ENCODE measurements at places on chromosomes 7 and 10.

- DNase-seq, result no peak
Observed at GRCh38 chr10:30039567-30039966, 19.8 kb downstream of the JCAD start.

GRCh38 chr10:35208536-35208935 is 81.9 kb downstream of the CREM start:
- no peak for DNase-seq

GRCh38 chr10:88401671-88402347 is 181.3 kb downstream of the RNLS start:
- no peak for DNase-seq

- no peak for DNase-seq
Observed at GRCh38 chr10:132450825-132451505, 54.0 kb downstream of the PWWP2B start.

GRCh38 chr10:93999401-93999851 is 5.7 kb downstream of the PLCE1 start:
- DNase-seq, result no peak

DNA sequence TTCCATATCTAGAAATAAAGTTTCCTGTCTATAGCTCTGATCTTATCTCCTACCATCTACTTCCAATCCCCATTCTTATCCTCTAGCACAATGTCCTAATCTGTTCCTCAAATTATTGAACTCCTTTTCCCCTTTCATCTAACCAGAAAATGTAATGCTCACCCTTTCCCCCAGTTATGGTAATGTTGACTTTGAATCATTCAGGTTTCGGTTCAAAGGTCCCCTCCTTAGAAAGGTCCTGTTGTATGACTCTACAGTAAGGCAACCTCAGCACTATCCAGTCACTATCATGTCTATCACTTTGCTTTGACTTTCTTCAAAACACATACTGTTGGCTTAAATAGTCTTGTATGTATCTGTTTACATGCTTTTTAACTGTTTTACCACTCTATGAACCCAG is 264.2 kb upstream of the PCDH15 start:
- no peak for DNase-seq

DNA sequence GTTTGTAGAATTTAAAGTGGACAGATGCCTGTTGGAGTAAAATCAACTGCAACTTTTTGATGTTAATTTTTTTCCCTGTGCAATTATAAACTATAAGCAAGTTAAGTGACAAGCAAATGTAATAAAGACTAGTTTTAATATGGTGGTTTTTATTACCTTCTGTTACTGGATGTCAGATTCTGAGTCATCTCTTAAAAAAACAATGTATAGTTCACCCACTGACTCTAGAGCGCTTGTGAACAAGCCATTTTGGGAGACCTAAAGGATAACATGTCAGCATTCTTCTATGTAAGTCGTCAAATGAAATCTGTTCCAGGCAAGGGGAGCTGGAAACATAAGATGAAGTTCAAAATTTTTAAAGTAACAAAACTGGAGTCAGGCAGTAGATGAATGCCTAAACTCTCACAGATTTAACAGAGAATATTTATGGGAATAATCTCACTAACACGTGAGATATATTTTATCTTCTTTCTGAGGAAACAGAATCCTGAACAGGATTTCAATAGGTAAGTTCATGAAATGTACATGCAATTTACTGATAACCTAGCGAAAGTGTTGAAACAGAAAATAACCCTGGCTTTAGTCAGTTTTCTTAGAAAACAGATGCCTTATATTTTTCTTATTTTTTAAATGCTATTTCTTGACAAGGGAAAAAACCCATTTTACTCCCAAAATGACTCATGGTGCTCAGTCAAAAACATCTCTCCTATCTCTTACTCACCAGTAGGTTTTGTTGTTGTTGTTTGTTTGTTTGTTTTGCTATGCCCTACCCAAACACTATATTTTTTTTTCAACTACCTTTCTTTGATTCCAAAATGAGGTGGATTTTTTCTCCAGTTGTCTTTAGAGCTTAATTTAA is 91.7 kb downstream of the SLC39A12 start:
- no peak for DNase-seq

GRCh38 chr10:104903433-104903832 is 262.3 kb downstream of the SORCS3 start:
- DNase-seq, result no peak

GRCh38 chr10:66928776-66929175 is 2.9 kb downstream of the LRRTM3 start:
- no peak for DNase-seq

- DNase-seq, result no peak
Observed at GRCh38 chr7:16106869-16107268, 314.5 kb downstream of the CRPPA start.

- no peak for DNase-seq
Observed at GRCh38 chr10:93473804-93474472, 8.2 kb downstream of the MYOF start.

GRCh38 chr10:116270771-116271592 is 2.0 kb downstream of the GFRA1 start:
- no peak for DNase-seq

DNA sequence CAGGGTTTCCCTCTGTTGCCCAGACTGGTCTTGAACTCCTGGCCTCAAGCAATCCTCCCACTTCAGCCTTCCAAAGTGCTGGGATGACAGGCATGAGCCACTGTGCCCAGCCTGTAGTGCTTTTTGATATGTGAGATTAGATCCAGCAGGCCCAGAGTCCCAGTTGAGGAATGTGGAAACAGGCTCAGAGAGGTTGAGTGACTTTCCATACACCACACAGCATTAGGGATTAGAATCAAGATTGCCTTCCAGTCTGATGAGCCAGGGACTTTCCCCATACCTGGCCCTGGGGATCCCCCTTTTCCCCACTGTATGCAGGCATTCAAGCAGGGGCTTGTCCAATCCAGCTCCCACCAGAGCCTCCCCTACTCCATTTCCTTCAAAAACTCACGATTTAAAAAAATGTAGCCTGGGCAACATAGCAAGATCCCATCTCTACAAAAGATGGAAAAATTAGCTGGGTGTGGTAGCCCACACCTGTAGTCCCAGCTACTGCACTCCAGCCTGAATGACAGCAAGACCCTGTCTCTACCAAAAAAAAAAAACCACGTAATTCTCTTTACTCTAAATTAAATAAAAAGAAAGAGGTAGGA is 75.0 kb upstream of the GTF2I start:
- DNase-seq, result no peak

DNA sequence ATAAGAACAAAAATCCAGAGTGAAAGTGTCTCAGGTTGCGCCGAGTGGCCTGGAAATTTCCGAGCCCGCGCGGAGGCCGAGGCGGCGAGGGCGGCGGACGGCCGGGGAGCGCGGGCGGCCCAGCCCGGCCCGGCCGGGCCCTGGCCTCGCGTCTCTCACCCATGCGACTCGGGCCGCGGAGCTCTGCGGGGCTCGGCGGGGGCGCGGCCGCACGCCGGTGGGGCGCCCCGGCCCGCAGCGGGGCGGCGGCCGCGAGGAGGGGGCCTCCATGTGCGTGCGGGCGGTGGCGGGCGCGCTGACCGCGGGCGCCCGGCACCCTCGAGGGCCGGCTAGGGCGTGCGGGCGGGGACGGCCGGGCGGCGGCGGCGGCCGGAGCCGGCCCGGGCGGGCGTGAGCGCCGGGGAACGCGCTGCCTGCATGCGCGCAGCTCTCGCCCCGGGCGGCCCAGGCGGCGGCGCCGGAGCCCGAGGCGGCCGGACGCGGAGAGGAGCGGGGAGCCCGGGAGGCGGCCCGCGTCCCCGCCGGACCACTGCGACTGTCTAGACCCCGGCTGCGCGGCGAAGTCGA is 302 bp upstream of the EN2 start:
- no peak for DNase-seq

DNA sequence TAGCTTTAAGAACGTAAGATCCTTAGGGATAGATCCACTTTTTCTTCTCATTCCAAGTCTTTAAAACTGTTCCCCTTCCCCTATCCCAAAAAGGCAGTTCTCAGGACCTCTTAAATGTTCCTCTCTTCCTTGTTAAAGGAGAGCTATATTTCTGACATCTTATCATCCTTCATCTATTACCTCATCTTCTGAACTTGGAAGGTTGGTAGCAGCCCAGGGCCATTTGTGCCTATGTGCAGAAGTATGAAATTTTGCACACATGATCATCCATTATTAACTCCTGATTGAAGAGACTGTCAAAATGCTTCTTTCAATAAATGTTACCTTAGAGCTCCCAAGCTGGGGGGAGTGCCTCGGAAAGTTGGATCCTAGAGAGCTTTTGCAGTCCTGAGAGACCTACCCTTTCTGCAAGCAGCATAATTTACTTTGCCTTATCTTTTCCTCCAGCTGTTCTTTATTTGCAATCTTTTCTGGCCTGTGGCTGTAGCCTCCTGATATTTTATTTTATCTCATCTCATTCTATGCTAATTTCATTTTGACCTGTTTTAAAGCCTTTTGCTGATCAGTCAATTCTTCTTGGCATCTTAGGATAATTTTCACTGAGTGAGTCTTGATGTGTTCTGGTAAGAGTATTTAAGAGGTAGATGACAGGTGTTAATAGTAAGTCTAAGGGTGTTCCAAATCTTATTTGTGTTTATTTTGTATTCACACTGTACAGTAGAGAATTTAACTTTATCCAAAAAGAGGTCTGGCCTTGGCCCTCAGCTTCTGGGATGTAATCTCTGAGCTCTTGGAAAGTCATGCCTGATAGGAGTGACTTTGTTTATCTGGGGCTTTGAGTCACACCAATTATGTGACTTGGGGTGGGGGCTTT is 135.0 kb upstream of the PDLIM1 start:
- no peak for DNase-seq

- DNase-seq, result no peak
Observed at GRCh38 chr7:81491573-81491972, 278.3 kb downstream of the HGF start.

DNA sequence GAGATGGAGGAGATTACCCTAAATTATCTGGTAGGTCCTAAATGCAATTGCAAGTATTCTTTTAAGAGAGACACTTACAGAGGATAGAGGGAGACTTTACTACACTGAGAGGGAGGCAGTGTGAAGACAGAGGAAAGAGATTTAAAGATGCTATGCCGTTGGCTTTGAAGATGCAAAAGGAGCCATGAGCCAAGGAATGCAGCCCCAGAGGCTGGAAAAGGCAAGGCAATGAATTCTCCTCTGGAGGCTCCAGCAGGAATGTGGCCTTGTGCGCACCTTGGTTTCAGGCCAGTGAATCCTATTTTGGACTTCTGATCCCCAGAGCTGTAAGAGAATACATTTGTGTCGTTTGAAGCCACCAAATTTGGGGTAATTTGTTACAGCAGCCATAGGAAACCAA is 118.6 kb downstream of the PLXNA4 start:
- no peak for DNase-seq

DNA sequence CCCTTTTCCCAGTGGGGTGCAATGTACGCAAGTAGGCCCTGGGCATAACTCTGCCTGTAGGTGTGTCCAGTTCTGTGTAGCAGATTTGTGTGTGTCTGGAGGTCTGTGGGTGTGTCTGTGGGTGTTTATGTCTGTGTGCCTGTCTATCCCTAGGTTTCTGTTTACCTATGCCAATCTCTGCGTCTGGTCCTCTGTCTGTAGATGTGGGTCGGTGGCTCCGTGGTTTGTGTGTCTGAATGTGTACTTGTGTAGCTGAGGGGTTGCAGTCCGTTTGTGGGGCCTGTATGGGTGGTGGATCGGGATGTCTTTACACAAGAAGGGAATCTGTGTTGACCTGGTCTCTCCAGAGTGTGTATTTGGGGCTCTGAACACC is 932 bp downstream of the NYAP1 start:
- no peak for DNase-seq

GRCh38 chr7:26365077-26365900 is 73.6 kb downstream of the SNX10 start:
- peak; percentile 86 for DNase-seq

DNA sequence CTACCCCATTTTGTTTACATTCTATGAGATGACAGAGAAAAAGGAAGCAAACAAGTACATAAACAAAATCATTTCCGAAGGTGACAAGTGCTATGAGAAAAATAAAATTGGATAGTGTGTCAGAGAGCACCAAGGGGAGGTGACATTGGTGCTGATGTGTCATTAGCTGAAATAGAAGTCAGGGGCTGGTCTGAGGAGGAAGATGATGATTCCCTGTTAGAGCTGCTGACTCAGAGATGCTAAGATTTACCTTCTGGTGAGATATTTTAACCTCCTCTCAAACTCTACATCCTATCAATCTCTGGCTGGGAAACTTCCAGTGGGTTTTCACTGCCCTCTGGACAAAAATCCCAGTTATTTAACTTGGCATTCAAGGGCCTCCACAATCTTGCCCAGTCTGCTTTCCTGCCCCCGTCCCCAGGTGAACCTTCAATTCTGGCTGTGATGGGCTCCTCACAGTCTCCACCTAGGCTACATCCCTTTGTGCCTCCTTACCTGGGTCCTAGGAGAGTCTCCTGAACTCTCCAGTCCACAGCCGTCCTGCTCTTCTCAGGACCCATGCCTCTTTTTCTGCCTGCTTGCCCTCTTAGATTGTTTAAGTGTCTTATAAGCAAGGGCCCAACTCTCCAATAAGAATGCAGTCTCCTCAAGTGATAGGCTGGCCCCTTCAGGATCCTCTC is 26.6 kb downstream of the DUSP5 start:
- no peak for DNase-seq

DNA sequence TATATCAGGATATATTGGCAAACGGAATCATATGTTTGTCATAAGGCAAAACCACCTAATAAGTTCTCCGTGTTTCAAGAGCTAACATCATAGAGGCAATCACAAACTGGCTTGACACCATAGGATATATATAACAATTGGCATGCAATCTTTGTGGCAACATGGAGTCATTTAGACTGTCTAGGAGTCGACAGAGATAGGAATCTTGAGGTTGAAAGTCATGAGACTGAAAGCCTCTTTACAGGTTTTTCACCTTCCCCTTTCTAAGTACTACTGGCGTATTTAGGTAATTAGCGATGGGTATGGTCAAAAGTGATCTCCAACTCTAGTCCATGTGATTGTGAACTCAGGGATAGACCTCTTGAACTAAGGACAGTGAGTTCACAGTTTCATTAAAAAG is 63.7 kb downstream of the THSD7A start:
- DNase-seq, result no peak

DNA sequence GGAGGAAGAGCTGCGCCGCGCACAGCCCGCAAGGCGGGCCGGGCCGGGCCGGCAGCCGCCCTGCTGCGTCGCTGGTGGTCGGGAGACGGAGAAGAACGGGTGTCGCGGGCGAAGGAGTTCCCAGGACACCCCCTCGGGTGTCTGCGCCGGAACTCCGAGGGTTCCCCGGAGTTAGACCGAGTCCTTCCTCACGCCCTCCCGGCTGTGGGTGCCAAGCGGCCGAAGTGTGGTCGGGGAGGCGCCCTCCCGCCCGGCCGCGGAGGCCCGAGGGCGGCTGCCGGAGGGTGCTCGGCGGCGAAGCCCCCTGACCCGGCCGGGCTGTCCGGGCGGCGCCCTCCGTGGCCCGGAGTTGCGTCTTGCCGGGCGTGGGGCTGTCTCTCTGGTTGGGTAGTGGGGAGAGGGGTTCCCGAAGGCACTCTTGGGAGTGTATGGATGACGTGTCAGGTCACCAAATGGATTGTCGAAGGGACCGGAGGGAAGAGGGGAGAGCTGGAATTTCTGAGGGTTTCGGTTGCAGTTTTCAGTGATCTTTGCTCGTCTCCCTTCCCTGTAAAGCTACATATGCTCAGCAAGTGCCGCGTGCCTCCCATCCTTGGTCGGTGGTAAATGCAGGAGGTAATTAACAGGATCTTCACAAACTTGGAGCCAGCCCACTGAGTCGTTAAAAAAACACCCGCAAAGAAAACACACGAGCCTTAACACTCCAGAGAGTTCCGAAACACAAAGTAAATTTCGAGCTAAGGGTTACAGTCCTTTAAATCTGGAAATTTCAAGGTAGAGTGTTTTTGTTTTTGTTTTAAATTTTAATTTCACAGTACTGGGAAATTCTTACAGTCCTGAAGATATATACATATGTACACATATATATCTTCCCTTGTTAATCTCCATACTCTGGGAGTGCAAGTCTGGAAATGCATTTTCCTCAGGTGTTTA is 871 bp downstream of the ST7 start:
- DNase-seq, result peak; percentile 35

- DNase-seq, result no peak
Observed at GRCh38 chr7:77245015-77245755, 45.6 kb upstream of the FGL2 start.
